HT-29 (cell line): ENCODE measurements at places on chromosomes 12 and 14. TPM values are rescaled to one million over a fixed set of nuclear protein-coding genes. Genes with fewer than 3 reads are reported as not detected.

The OR6C65 gene
- total RNA-seq = not detected in 2 replicates

The SLC25A3 gene
- 575 and 586 TPM in 2 replicates for total RNA-seq

The COQ10A gene
- total RNA-seq = 8.6 and 20.8 TPM in 2 replicates

The CCDC196 gene
- not detected in 2 replicates for total RNA-seq

The PTMS gene
- 87.6 and 105 TPM in 2 replicates for total RNA-seq

The TROAP gene
- total RNA-seq = 65.3 and 71.4 TPM in 2 replicates

The KLRK1 gene
- total RNA-seq = 0.05 TPM in 1 of 2 replicates, not detected in the other

The HRK gene
- not detected in 2 replicates for total RNA-seq

The CRACR2A gene
- total RNA-seq = 31.3 and 31.4 TPM in 2 replicates

The SMCO2 gene
- total RNA-seq = 0.16 TPM in 1 of 2 replicates, not detected in the other

The LTBP2 gene
- 0.31 and 2.6 TPM in 2 replicates for total RNA-seq

The TAS2R43 gene
- total RNA-seq = 0.51 and 1.7 TPM in 2 replicates

DNA sequence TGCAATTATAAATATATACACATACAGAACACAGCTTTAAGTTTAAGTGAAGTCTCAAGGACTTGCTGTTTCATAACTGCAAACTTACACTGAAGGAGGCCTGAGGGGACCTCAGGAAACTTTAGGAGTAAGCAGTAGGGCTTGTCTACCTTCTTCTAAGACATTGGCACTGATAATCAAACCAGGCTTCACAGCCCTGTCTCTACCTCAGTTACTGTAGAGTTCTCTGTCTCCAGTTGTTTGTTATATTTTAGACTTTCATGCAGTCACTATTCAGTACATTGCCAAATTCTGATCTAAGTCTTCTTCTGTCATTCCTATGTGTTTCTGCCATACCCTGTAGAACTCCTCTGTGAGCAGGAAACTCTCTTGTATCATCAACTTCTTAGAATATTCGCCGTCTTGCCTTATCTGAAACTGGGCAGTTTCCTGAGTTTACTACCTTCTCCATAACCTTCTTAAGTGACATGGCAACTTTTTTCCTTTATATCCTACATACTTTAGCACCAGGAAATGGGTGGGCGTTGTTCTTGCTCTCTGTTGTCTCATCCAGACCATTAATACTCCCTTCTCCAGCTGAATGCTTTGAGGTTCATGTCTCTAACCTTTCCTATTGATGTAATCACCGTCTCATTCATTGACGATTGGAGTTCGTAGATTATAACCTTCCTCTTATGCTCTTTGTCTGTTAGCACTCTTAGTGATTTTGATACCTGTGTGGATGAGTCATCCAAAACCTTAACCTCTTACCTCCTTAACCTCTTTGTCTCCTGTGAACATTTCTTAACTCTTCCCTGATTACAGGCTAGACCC lies 11.4 kb downstream of the APAF1 start:
- peak; percentile 30 for DNase-seq

DNA sequence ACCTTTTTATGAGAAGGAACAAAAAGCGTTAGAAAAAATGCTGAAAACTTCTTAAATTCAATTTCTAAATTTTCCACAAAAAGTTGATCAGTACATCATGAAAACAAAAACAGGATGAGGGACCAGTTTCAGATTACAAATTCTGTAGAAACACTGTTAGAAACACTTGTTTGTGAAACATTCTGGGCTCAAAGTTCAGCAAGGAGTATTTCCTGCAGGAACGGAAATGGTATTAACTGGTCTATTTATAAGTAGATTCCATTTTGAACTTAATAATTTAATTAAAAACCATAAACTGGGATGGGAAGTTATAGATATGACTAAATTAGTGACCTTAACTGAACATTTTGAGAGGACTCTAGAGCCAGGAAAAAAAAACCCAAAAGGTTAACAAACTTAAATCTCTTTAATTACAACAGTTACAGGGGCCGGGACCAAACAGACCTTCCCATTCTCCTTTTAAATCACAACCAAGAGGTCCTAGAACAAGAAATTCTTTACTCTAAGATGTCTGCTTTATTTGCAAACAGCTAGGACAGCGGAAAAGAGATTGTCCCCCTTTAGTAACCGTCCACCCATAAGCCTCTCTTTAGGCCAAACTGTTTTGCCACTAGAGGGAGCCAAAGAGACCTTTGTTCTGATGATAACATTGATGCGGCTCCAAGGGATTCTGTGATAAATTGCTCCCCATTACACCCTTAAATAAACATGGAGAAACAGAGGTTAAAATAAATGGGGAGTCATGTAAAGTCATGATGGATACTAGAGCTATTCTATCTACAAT lies 69.0 kb upstream of the RERGL start:
- peak; percentile 78 for DNase-seq

GRCh38 chr12:27335364-27336281 lies 3.0 kb downstream of the BMAL2 start:
- no peak for DNase-seq

DNA sequence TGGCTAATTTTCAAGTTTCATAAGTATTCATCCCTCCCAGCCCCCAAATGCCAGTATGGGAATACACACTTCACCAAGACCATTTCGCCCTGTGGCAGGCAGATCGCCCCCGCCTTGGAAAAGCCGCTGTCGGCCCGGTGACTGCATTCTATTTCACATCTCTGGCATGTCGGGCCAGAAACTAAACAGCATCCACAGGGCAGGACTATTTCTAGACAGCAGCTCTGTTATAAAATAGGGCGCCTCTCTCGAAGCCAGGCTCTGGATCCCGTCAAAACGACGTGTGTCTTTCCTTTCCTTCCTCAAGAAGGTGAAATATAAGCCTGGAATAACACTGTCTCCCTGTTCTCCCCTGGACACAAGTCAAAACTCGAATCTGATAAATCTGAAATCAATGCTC lies 56.8 kb downstream of the GSC start:
- no peak for DNase-seq

DNA sequence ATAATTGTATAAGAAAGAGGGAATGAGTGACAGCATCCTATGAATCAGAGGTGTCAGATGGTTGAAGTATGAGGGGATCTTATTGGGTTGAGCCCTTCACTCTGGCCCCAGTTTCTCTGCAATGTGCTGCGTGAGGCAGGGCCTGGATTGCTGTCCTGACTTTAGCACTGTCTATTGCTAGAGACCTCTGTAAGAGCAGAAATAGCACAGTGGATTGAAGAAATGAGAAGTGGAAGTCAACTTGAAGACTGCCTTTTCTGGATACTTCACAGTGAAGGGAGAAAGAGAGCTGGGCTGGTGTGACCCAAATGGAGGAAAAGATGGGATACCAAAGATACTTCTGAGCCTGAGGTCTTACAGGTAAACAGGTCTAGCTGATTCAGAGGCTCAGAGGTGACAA lies 5.8 kb downstream of the ASCL4 start:
- no peak for DNase-seq

- DNase-seq = no peak
These were observed 149.0 kb downstream of the CAPZA3 start for GRCh38 chr12:18886962-18887361.

- no peak for DNase-seq
These were observed 12.7 kb downstream of the SLC11A2 start for GRCh38 chr12:51013441-51013840.

DNA sequence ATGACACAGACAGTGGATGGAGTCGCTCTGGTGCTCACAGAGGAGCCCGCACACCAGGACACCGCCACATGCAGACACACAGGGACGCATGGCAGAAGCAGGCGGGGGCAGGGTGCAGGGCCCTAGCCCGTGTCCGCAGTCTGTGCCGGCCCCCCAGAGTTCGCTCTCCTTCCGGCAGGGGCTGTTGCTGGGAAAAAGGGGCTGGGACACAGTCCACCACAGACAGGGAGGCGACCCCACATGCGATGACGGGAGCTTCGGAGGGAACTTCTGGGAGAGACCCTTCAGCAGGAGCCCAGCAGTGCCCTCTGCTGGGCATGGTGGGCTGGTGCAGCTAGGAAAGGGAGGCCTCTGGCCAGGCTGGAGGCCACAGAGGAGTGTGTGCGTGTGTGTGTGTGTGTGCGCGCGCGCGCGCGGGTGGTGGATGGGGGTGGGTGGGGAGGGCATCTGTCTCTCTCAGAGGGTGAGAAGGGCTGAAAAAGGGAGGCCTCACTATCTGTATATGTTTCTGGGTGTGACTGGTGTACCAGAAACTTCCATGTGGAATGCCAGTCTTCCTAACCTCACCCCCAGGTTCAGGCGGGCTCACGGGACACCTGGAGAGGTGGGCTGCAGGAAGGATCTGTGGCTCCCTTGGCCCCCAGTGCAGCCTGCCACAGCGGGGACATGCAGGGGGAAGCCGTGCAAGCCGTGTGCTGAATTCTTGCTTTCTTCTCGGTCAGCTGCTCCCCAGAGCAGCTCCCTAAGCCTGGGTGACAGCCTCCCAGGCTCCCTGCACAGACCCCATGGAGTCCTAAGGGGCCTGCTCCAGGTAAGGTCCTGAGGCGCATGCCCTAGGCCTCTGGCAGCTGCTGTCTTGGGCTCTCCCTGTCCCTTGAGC lies 60.7 kb downstream of the PLEKHG3 start:
- peak; percentile 67 for DNase-seq

DNA sequence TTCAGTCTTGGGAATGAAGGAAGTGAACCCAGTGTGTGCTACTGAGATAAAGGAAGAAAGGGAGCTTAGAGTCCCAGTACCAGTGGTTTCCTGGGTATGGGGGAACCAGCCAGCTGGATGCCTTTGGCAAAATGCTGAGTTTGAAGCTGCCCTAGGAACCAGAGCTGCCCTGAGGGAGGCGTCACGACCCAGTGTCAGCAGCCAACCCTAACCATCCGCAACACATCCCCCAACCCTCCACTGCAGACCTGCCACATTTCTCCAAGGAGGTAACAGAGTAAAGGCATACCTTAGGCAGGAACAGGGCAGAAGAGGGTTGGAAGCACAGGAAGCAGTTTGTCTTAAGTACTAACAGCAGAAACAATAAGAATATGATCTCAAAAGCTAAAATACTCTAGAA lies 28.6 kb downstream of the PRDM4 start:
- no peak for DNase-seq

GRCh38 chr12:113019025-113019424 lies 37.5 kb upstream of the DTX1 start:
- DNase-seq = no peak

DNA sequence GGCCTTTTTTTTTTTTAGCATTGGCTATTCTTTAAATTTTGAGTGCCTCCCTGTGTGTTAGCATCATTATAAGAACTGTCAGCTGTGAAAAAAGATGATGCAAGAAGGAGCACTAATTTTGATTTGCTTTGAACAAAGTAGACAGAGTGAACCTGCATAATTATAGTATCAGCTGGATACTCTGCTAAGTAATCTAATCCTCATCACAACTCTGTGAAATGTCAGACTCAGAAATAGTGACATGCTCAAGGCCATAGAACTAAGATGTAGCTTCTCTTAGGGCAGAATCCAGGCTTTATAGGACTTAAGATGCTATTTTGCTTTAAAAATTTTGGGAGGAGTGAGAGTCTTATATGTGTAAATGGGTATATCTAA lies 31.9 kb downstream of the FBXO34 start:
- DNase-seq = no peak

DNA sequence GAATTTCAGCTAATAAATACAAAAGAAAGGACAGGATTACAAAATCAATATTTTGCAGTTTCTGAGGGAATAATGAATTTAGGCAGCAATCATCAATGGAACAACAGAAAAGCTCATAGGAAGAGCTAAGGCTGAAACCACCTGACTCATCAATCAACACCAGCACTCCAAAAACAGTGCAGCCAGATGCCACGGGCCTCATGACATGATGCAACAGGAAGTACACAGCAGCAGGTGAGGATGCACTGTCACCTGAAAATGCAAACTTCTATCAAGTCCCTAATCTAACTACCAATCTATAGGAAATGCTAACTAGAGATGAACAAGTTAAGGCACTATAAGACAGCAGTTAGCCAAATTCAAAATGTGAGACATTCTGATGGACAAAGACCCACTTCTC lies 21.7 kb downstream of the GNS start:
- no peak for DNase-seq

DNA sequence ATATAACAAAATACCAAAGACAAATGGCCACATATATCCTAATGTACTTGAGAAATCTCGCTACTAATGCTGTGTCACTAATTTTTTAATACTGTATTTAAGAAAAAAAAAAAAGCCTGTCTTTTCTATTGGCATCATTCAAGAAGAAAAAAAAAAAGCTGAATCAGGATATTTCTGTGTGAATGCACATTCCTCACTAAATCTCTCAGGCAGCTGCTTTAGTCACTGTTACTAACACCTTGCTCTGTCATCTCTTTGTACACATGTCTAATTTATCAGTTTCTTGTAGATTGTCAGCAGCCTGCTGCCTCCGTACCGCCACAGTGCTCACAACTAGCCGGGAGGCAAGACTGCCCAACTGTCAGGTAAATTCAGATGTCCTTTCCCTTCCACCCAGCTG lies 32.0 kb upstream of the FGD4 start:
- DNase-seq = no peak

GRCh38 chr14:42192738-42193653 lies 586.3 kb downstream of the LRFN5 start:
- DNase-seq = peak; percentile 67
